CD8-positive, alpha-beta memory T cell (primary cell): ENCODE measurements at places on chromosomes 1 and 21.

DNA sequence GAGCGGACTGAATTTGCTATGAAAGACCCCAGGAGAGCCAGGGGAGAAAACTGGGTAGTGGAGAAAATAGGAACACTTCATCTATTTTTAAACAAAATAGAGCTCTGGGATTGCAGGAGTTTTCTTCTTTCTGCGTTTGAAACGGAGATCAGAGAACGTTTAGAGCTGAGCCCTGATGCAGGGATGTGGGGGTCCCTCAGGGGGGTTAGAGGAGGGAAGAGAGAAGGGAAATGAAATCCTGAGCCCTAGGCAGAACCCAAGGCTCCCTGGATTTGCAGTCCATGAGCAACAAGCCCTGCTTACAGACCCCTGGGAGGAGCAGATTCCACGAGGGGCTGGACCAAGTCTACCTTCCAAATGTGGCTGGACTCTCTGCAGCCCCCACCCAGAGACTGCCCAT, 21.8 kb downstream of the STYXL2 start:
- DNase-seq: no peak

DNA sequence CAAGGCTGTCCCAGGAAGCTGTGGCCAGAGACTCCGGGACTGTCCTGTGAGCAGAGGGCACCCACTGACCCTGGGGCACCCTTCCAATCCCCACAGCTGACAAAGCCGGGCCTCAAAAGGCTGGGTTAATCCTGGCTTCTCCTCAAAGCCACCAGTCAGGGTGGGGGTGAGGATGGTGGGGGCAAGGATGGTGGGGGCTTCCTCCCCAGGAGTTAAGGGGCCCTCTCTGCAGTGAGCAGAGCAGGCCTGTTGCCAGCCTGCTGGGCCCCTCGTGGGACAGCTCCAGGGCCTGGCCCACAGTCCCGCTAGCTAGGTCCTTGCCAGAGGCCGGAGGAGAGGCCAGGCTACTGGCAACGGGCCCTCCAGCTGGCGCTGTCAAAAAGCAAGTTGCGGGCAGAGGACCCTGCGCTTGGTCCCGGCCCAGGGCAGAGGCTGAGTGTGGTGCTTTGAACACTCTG, 37.9 kb upstream of the CCDC27 start:
- no peak for DNase-seq

- no peak for DNase-seq
These were observed 16.7 kb upstream of the ACBD3 start for GRCh38 chr1:226203240-226203639.

DNA sequence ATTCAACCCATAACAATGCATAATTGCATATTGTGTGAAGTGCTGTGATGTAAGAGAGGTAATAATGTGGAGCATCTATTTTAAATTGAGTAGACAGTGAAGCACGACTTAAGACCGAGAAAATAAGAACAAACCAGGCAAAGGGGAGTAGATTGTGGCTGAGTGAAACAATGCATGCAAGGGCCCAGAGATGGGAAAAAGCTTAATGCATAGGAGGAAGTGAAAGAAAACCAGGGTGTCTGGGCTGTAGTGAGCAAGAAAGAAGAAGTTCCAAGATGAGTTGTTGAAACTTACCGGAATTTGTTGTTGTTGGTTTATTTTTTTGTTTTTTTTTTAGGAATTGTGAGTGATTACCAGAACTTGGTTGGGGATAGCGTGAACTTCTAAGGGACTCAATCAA, 104.7 kb downstream of the SNX7 start:
- no peak for DNase-seq

DNA sequence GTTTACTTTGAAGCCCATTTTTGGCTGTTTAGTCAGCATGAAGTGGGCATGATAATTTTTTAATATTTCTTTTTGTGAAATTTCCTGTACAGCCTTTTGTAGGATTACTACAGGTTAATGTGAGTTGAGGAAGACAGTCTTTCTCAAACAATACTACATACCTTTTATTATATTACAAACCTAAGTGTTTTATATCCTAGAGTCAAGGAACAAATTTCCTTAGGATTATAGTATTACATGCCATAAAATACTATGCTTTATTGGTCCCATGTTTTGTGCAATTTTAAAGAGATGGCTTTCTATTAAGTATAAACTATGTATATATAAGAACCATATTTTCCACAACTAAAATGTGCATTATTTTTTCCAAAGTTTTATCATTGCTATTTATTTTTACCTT, 9.2 kb upstream of the CHAF1B start:
- DNase-seq: no peak

- peak; percentile 1 for DNase-seq
These were observed 272.3 kb downstream of the PTPRU start for GRCh38 chr1:29508458-29509107.

DNA sequence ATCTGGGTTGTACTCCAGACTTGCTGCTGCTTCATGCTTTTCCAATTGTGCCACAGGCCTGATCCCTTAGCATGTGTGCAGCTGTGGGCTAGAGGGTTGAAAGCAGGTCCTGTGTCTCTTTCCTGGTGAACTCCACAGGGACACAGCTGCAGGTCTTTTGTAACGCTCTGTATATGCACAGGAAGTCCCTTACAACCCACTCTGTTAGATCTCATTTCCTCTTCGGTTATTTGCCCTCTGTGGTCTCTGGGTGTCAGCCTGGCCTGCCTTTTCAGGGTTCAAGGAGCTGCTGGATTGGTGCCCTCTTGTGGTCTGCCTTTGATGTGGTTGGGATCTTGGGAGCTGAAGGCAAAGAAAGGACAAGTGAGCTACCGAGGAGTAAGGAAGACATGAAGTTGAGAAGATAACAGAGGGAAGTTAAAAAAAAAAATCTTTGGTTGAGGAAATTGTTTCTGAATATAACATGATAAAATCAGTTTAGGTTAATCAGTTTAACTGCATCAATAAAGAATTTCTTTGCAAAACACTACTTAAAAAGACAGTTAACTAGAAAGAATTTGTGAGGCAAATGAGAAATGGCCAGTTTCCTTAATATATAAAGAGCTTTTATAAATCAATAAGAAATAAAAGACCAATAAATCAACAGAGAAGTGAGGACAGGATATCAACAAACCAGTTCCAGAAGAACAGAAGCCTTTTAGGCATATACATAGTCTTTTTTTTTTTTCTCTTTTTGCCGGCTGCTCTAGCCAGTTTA, 44.1 kb downstream of the UCK2 start:
- peak; percentile 40 for DNase-seq

DNA sequence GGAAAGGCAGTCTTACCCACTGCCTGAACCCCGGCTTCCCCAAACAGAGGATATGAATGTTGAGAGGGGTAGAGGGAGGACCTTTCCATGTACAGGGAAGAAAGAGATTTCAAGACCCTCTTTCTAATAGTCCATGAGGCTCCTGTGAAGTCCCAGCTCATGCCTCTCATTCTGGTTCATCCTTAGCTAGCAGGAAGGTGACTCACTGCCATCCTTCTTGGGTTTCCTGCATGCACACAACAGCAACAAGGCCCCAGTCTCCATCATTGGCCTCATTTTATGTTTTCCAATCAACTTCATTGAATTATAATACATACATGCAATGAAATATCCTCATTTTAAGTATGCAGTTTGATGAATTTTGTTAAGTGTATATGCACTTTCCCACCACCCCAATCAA, 46.2 kb downstream of the SYT2 start:
- DNase-seq: no peak

DNA sequence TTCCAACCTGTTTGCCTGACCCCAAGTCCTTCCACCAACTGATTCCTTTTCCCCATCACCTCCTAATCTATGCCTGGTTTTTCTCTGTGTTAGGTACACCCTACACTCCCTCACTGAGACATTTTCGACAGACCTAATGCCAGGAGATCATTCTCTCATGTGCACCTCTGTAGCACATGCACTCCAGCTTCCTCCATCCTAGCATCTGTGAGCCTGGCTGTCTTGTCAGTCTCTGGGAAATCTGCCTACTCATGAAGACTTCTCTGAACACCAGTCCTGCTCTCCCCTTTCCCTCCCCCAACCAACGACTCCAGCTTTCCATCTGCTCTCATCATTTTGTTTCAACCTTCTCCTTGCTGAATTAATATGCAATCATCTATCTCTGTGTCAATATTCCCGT, 987 bp downstream of the MED8 start:
- DNase-seq: no peak

GRCh38 chr21:33980276-33980916, 64.8 kb upstream of the ATP5PO start:
- DNase-seq: no peak

DNA sequence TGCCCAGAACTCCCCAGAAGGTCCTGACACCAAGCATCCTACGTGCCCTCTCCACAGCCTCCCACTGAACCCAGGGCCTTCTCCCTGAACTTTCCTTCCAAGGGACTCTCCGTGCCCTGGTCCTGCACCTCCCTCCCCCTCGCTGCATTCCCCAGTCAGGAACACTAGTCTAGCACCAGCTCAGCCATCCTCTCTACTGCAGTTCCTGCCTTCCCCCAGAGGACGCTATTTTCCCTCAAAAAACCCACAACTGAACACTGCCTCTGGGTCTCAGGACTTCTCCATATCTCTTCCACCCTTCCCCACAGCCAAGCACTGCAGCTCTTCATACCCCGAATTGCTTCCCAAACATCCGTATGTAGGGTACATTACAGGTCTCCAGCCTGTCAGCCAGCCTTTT, 12.6 kb upstream of the ARTN start:
- DNase-seq: no peak

GRCh38 chr1:37940299-37940947, 6.4 kb downstream of the INPP5B start:
- no peak for DNase-seq

- DNase-seq: no peak
These were observed 85.3 kb downstream of the VPS13D start for GRCh38 chr1:12315146-12315545.

GRCh38 chr1:20574686-20575540, 14.0 kb upstream of the CDA start:
- DNase-seq: peak; percentile 62

GRCh38 chr1:18922319-18922726, 20.0 kb upstream of the ALDH4A1 start:
- DNase-seq: no peak

DNA sequence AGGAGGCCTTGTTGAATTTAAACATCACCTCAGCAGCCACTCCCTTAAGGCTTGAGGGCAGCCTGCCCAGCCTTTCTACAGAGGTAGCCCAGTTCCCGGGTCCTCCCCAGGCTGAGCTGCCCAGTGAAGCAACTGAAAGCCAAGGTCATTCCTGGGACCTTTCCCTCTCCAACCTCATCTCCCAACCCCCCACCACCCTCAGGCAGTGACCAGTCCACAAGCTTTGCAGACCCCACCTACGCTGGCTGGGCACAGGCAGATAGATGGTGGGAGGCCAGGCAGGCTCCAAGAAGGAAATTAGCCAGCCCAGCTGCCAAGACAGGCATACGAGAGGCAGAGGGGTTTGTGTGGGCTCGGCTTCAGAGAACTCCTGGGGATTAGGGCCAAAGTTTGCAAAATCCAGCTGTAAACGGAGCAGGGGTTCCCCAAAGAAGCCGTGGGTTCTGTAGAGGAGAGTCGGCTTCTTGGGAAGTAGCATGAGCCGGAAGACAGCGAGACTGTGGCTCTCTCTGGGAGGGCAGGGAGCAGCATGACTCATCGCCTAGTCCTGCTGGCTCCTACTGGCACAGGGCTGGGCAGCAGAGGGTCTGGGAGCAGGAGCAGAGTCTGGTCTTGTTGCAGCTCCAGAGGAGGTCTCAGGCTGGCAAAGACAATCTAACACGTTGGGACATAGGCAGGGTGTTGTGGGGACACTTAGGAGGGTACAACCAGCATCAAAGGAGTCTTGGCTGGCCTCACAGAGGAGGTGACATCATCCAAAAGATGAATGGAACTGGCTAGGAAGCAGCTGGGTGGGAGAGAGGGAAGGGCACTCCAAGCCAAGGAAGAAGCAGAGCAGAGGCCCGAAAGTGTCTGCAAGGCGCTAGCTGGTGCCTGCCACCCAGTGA, 2.8 kb upstream of the ZC3H12A start:
- DNase-seq: peak; percentile 40
